Cortex of kidney (tissue), 1 donor: ENCODE measurements at places on chromosomes 2 and 18.

- DNase-seq, result no peak
Observed at GRCh38 chr2:186695081-186695756, 1.4 kb downstream of the FAM171B start.

- DNase-seq, result no peak
Observed at GRCh38 chr2:119208791-119209203, 14.8 kb upstream of the STEAP3 start.

DNA sequence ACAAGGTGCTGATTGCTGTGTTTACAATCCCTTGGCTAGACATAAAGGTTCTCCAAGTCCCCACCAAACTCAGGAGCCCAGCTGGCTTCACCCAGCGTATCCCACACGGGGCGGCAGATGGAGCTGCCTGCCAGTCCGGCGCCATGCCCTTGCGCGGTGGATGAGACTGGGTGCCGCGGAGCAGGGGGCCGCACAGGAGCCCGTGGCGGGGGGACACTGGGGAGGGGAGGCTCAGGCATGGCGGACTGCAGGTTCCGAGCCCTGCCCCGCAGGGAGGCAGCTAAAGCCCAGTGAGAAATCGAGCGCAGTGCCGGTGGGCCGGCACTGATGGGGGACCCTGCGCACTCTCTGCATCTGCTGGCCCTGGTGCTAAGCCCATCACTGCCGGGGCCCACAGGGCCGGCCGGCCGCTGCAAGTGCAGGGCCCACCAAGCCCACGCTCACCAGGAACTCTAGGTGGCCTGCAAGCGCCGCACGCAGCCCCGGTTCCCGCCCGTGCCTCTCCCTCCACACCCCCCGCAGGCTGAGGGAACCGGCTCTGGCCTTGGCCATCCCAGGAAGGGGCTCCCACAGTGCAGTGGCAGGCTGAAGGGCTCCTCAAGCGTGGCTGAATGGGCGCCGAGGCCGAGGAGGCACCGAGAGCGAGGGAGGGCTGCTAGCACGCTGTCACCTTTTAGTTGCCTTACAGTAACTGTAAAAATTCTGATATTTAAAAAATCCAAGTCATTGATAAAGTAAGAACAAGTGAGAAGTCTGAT lies 930.0 kb upstream of the FSHR start:
- no peak for DNase-seq

DNA sequence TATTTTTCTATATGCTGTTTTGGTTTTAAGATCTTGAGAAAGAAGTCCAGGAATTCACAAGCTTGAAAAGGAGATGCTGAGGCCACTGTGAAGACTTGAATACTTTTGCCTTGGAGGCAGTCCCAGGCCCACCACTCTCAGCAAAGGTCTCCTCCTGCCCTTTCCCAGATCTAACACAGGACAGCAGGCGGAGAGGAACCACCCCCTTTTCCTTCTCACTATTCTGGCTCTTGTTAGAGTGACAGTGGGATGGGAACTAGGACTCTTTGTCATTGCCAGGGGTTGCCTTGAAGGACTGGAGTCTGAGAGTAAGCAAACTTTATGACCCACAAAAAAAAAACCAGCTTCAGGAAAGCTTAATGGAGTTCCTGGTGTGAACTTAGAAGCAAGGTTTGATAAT lies 54.7 kb downstream of the E2F6 start:
- DNase-seq, result no peak

- DNase-seq, result no peak
Observed at GRCh38 chr2:235605312-235606003, 111.6 kb downstream of the AGAP1 start.

DNA sequence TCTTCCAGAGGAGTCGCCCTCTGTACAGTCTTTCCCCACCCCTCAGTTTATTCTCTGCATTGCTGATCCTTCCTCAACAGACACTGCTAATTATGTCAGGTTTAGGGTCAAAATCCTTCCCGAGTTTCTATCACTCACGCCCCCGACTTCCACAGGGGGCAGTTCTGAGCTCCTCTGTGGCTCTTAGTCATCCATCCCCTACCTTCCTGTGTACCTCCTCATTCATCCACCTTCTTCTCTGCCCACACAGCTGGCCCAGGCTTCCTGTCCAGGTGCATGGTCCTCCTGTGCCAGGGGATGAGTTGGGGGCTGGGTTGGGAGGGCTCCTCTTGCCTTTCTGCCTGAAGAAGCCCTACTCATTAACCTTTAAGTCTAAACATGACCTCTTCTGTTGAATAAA lies 202.9 kb downstream of the ARL4C start:
- DNase-seq, result no peak

DNA sequence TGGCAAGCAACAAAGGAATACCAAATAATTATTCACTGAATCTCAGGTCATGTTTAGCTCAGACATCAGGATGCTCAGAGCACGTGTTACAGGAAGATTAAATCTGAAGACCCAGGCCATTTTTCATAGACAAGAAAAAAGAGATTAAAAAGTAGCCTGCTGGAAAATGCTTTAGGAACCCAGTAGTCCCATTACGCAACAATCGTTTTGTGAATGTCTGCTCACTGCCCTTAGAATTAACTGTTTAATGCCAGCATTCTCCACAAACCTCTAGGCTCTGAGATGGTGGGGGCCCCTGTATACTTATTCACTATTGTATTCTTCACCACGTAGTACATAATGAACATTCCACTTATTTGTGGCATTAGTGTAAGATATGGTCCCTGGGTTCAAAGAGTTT lies 154.6 kb upstream of the NYAP2 start:
- no peak for DNase-seq

GRCh38 chr2:16459606-16460005 lies 206.0 kb downstream of the CYRIA start:
- DNase-seq, result no peak

DNA sequence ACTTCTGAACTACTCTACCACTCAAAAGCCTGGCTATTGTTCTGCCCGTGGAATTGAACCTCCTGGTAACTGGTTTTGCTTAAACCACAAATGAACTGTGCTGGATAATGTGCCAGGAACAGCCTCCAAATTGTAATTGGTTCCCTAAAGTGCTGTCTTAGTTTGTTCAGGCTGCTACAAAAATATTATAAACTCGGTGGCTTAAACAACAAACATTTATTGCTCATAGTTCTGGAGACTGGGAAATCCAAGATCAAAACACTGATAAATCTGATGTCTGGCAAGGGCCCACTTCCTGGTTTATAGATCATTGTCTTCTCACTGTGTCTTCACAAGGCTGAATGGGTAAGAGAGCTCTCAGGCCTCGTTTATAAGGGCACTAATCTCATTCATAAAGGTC lies 149.2 kb upstream of the NCKAP5 start:
- DNase-seq, result no peak

GRCh38 chr18:30510882-30511281 lies 531.7 kb downstream of the DSC3 start:
- no peak for DNase-seq

GRCh38 chr2:142981756-142982155 lies 104.3 kb downstream of the KYNU start:
- DNase-seq, result no peak

DNA sequence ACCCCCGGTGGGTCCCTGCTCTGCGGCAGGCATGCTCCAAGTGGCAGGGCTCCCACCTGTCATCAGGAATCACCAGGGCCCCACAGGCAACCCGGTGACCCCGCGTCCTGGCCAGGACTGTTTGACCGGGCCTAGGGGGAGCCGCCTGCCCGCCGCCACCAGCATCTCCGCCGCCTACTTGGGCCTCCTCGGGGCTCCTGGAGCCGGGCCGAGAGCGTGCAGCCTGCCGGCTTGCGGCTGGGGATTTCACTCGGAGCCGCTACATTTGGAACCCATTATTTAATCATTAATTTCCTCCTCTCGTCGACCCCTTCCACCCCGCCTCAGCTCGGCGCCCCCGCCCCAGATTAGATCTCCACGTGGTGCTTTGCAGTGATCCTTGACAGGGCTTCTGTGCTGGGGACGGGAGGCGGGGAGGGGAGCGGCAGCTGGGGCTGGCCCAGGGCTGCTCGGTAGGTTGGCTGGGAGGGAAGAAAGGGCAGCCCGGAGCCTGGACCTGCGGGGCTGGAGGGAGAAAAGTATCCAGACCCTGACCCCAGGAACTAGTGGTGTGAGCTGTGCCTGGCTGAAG lies 295.4 kb downstream of the CYP26B1 start:
- no peak for DNase-seq

DNA sequence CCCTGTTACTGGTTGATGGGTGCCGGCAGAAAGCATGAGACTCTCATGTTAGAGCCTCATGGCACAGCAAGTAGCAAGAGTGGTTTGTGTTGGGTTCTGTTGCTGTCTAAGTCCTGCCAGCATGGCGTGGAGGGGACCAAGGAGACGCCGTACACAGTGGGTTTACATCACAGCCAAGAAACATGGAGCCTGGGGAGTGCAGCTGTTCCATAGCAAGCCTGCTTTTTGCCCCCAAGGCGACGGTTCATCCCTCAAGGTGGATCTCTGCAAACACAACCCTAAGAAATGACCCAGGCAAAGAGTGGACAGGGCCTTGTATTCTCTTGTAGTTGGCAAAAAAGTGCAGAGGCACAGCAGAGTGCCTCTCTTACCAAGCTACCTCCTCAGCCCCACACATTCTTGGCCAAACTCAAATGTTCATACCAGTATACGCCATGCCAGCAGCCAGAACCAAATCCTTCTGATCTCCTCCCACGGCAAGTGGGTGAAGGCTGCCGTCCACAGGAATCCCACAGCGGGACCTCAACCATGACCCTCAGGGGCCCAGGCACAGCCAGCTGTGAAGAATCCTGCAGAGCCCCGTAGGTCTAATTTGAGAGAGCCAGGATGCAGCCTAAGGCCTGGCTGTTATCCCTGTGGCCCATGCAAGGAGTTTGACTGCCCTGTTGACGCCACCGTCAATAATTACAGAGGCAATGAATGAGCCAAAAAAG lies 19.0 kb downstream of the SNED1 start:
- DNase-seq, result no peak

DNA sequence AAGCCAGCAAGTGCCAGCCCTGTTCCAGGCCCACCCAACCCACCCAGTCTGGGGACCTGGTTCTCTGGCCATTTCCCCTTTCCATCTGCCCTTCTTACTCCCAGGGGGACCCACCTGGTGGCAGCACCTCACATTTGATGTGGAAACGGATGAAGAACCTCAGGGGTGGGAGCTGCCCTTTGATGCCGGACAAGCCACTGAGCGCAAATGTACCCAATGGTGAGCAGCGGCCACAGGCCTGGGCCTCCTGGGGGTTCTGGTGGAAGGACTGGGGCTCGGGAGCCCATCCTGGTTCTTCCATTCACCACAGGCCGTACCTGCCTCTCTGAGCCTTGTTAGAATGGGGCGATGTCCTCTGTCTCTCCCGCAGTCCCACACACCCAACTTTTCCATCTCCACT lies 84.7 kb downstream of the EPAS1 start:
- no peak for DNase-seq

DNA sequence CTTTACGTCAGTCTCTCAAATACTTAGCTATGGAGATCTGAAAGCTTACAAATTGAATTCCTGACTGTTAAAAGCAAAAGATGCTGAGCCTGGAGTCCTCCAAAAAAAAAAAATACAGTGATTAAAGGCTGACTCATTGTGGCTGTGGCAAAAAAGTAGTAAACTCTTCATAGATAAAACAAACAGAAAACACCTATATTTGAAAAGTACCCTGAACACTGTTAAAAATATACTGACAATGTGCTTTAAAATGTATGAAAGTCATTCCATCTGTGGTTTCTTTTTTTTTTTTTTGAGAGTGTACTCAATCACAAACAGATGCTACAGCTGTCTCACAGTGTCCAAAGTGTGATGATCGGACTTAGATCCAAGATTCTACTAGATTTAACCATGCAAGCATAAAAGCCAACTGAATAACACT lies 267.6 kb upstream of the CYP26B1 start:
- no peak for DNase-seq

DNA sequence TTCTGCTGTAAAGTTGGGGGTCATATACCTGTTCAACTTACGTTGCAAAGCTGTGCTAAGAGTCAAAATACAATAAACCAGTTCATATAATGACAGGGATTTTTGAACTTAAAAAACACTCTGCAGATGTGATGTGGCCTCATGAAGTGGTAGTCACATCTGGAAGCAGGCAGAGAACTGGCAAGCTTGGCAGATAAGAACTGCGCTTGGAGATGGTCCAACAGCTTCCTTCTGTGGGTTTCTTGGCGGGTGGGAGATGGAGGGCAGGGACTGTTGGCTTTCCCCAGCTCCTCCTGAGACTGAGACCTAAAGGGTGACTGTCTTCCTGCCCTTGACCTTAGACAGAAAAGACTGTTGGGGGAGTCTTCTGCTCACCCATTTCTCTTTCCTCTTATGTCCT lies 140.4 kb downstream of the CTIF start:
- no peak for DNase-seq

GRCh38 chr2:127535422-127535901 lies at the start of gene MYO7B:
TSS of gene MYO7B (plus strand) at chr2:127535683. CDS start at chr2:127559723, 24,040 bp downstream.
- no peak for DNase-seq

DNA sequence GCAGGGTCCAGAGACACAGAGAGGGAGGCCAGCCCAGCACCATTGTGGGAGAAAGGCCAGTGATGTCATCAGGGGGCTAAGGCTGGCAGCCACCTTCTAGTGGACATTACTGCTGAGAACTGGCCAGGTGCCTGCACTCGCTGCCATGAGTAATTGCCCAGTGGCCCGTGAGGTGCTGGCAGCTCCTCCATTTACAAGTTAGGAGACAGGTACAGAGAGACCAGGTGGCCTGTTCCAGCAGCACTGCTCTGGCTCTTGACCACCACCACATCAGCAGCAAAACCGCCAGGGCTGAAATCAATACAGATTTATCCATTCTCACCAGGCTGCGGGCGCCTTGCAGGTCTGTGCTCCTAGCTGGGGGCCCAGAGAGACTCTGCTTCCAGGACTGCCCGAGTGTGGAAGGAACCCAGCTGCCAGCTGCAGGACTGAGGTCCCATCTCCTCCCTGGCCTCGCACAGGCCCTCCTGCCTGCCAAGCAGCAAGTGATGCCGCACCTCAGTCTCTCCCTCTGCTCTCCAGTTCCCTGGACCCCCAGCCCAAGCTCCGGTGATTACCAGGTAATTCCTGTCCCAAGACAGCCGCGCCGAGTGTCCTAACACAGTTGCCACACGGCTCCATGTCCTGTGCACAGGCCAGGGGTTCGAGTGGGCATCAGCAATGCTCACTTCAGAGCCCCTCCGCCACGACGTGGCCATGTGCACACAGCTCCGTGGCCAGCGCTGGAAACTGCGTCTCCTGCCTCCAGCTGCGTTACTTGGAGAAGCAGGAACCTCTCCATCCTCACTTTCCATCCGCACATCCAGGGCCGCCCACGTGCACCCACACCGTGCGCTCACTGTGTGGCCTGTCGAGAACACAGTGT lies 101.0 kb upstream of the CTDP1 start:
- no peak for DNase-seq

DNA sequence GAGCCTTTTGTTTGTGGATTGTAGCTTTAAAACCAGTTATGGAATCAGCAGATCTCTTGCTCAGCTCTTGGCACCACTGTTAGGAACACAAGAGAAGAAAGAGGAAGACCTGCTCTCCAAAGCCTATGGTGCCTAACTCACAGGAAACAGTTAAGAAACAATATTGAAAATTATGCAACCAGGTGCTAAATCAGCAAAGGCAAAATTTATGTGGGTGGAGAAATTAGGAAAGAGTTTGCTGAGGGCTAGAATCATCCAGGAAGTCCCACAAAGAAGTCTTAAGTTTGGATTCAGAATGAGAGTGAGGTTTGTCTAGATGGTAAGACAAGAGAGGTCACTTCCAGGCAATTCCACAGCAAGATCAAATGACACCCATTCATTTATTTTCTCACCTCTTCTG lies 49.4 kb downstream of the AOX1 start:
- no peak for DNase-seq

GRCh38 chr18:4101009-4101408 lies 354.1 kb downstream of the DLGAP1 start:
- no peak for DNase-seq

GRCh38 chr18:59446012-59446411 lies 86.9 kb upstream of the LMAN1 start:
- no peak for DNase-seq
